ENCODE measurements at places on chromosomes 1 and 21. TPM values are rescaled to one million over a fixed set of nuclear protein-coding genes. Genes with fewer than 3 reads are reported as not detected.

Gene ADAMTS4
- not detected for total RNA-seq

Gene FMO3
- 5.1 TPM for total RNA-seq

Gene C1orf94
- 0.39 TPM for total RNA-seq

GRCh38 chr1:116921301-116921885 lies 11.7 kb downstream of the PTGFRN start:
- H3K4me1 ChIP-seq: no peaks in the 10 kb centered on the region
- no peaks in the 10 kb centered on the region for H3K36me3 ChIP-seq
- H3K4me3 ChIP-seq: no peak overlapping the region

DNA sequence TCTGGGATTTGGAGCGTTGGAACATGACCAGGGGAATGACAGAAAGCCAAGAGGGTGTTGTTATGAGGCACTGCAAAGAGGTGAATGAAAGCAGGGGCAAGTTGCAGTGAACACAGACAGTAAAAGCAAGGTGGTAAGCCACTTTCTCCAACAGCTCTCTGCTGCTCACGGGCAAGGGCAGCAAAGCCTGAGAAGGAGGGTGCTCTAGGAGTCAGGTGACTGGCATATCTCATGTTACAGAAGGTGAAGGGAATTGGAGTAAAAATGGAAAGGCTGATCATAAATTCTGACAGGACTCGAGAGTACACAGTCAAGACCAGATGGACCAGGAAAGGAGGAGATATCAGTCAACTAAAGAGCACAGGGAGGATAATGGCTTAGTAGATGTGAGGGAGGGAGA lies 14.5 kb downstream of the VAV3 start:
- H3K27ac ChIP-seq: no peak overlapping the region
- H3K4me3 ChIP-seq: no peak overlapping the region
- no peaks in the 10 kb centered on the region for H3K4me1 ChIP-seq
- no peaks in the 10 kb centered on the region for H3K36me3 ChIP-seq
- DNase-seq: no peak

DNA sequence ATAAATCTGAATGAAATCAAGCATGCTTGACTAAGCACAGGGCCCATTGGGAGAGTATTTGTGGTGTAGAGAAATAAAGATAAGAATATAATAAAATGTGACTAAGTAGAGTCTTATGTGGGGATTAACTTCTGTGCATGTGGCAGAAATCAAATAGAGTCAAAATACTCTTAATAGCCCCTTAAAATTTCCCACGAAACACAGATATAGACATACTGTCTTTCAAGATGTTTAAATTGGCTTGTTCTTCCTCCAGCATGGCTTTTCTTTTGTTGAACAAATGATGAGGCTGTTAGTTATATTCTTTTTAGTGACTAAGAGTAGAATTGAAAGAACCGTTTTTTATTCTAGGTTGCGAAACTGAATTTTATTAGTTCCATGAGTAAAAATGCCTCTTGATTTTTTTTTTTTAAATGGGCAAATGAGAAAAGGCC lies 112.3 kb downstream of the RPS6KC1 start:
- no peak for DNase-seq
- H3K4me1 ChIP-seq: no peaks in the 10 kb centered on the region
- H3K27ac ChIP-seq: no peak overlapping the region
- H3K4me3 ChIP-seq: no peak overlapping the region

GRCh38 chr1:232593717-232594502 lies 36.0 kb downstream of the SIPA1L2 start:
- H3K4me1 ChIP-seq: peaks cover 1% of the 10 kb centered on the region
- no peak for DNase-seq
- no peaks in the 10 kb centered on the region for H3K27me3 ChIP-seq
- H3K36me3 ChIP-seq: no peaks in the 10 kb centered on the region
- H3K4me3 ChIP-seq: no peak overlapping the region
- no peak overlapping the region for H3K27ac ChIP-seq

- H3K27ac ChIP-seq: no peak overlapping the region
- DNase-seq: no peak
- peaks cover 23% of the 10 kb centered on the region for H3K27me3 ChIP-seq
- no peak overlapping the region for H3K4me3 ChIP-seq
Observed at GRCh38 chr1:1181938-1182410, 8.3 kb downstream of the TTLL10 start.

DNA sequence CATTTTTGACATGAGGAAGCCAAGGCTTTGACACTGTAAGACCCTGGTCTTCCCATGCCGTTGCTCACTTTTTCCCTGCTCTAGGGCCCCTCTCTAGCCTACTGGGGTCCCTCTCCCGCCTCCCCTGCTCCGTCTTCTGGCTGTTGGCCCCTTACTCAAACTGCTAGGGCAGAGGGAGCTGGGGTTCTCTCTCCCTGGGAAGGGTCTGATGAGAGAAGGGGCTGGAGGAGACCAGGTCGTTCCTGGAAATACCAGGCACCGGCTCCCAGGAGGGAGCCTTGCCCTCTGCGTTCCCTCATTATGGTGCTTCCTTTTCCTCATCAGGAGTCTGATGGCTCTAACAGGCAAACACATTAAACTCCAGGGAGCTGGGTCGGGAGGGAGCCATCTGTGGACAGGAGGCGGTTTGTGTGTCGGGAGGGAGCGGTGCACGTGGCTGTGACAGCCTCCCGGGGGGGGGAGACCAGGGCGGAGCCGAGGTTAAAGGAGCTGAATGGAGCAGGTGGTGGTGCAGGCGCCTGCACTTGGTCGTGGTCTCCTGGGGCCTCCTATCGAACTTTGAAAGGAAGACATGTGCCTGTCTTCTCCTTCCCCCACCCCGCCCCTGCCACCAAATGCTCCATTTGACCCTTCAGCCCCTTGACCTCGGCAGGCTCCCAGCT lies 35.4 kb upstream of the LHX4 start:
- no peaks in the 10 kb centered on the region for H3K27me3 ChIP-seq
- H3K27ac ChIP-seq: no peak overlapping the region
- no peak for DNase-seq
- H3K4me1 ChIP-seq: no peaks in the 10 kb centered on the region

DNA sequence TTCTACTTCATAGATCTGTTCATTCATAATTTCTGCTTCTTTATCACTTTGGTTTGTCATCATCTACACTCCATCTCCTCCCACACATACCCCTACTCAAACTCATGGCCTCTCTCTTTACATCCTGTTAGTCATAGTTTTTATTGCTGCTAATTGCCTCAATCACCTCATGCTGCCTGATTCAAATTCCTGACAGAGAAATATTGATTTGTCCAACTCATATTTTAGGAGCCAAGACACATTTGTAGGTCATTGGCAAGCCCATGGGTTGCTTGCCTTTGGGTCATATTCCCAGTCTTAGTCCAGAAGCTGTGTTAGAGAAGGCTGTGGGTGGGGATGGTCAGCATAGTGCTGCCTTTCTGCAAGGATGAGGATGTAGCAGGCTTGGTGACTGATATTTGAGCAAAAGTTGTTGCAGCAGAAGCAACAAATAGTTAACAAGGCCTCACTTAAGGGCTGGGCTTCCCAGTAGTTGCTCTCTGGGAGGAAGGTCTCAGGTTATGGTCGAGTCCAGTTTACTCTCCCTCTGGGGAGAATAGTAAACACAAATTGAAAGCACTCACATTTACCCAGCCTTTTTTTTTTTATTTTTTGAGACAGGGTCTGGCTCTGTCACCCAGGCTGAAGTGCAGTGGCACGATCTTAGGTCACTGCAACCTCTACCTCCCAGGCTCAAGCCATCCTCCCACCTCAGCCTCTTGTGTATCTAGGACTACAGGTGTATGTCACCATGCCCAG lies 22.4 kb upstream of the EPS15 start:
- H3K27ac ChIP-seq: no peak overlapping the region
- H3K4me1 ChIP-seq: peaks cover 12% of the 10 kb centered on the region
- no peaks in the 10 kb centered on the region for H3K27me3 ChIP-seq
- H3K4me3 ChIP-seq: no peak overlapping the region

DNA sequence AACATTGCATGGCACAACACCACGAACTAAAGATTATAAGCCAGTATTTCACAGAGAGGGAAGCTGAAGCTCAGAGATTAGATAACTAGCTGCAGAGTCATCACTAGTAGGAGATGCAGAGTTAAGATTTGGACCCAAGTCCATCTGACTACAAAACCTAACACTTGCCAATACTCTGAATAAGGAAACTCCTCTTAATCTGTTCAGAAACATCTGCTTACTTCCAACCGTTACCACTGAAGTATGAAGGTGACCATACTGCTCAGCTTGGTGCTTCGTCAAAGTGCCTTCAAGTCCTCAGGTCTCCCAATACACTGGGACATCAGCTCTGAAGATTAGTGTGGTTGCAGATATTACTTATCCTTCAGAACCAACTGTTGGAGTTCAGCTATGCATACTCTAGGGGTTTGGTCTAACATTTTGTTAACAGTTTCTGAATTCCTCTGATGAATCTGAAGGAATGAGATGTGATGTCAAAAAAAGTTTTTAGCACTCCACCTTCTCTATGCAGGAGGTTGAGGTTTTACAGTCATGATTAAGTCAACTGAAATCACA lies 179.6 kb downstream of the TPR start:
- DNase-seq: no peak
- no peak overlapping the region for H3K27ac ChIP-seq
- H3K4me3 ChIP-seq: no peak overlapping the region
- H3K27me3 ChIP-seq: no peaks in the 10 kb centered on the region
- peaks cover 4% of the 10 kb centered on the region for H3K4me1 ChIP-seq
- H3K36me3 ChIP-seq: no peaks in the 10 kb centered on the region
